ENCODE measurements at places on chromosomes 3 and 15.

- DNase-seq, result no peak
Measured at GRCh38 chr3:172591876-172592771, 68.9 kb upstream of the TNFSF10 start.

- no peak for DNase-seq
Measured at GRCh38 chr15:43095708-43096347, 10.0 kb downstream of the UBR1 start.

DNA sequence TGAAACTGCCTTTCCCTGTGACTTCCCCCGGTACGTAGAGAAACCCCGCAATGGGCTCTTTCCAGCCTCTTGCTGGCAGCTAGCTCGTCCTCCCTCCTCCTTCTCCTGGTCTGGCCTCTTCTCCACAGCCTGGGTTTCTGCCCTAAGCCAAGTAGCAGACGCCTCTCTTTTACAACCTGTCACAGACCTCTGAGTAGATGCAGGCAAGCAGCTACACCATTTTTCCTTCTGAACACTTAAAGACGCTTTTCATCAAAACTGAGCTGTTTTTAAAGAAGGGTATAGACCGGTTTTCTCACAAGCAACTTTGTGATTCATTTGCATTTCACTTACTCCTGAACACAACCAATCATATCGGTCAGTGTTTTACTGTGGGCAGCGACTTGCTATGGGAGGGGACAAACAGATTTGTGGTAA, 32.0 kb downstream of the ADAMTSL3 start:
- DNase-seq, result no peak

DNA sequence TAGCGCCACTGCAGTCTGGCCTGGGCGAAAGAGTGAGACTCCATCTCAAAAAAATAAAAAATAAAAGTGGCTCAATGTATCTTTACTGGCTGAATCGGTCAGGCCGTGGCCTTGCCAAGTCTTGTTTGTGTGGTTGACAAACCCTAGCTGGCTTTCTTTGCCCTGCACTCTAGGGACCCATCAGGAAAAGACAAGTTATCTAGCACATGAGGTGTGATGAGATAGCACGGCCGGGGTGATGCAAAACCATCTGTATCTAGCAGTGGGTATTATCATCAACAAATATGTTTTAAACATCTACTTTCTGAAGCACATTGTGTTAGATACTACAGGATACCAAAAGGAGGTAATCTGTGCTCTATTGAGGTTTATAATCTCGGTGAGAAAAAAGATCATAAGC, 3.9 kb upstream of the DPP8 start:
- no peak for DNase-seq

GRCh38 chr3:3998140-3998922, 199.1 kb downstream of the LRRN1 start:
- DNase-seq, result no peak

- DNase-seq, result peak; percentile 23
Measured at GRCh38 chr15:70974004-70974832, 81.6 kb downstream of the LRRC49 start.

- no peak for DNase-seq
Measured at GRCh38 chr3:21290557-21290956, 460.5 kb downstream of the ZNF385D start.

DNA sequence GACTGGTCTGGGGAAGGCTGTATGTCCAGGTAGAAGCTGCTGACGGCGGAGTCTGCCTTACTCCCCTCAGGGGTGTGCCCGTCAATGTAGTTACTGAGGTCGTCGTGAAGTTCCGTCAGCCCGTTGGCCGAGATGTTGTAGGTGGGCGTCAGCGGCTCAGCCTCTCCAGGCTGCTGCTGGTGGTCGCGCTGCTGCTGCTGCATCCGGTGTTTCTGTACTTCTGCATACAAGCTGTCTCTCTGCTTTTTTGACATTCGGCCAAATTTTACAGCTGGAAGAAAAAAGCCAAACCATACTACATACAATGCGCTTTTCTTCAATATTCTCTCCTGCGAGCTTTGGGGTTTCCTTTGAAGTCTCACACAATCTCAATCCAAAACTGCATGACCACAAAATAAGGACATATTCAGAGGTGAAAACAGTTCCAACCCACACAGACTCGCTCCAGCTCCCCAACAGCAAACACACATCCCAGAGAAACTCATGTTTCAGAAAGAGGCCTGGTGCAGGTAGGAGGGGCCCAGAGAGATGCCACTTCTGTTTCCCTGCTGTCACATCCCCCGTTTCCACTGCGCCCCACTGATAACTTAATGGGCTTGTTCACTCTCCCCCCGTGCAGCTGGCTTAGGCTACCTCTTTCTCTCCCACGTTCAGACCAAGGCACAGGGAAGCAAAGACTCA, 32.5 kb upstream of the ICE2 start:
- DNase-seq, result no peak

DNA sequence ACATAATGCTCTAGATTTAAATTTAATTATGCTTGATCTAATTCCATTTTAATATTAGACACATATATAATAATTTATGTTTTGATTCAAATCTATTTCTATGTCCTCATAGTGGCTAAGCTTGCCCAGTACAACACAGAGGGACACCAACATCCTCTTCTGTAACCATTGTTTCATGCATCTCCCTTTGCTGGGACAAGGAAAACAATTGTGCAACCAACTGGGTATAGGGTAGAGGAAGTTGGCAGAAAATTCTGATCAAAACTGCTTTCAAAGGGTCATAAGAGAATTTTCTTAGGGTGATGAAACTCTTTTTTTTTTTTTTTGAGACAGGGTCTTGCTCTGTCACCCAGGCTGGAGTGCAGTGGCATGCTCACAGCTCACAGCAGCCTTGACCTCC, 121.4 kb upstream of the SGO1 start:
- DNase-seq, result no peak

DNA sequence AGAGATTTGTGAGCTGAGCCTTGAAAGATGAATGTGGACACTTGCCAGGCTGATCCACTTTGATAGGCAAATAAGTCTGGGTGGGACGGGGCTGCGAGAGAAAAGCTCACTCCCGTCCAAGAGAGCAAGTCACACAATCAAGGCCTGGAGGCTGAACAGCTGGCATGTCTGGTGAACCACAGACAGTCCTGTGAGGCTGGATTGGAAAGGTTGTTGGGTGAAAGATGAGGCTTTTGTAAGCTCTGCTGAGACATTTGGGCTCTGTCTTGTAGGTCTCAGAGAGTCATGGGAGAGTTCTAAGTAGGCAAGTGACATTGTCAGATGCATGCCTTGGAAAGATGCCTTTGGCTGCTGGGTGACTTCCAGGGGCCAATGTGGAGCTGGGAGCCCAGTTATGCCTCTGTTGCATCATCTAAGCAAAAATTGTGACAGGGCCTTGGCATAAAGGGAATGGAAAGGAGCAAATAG, 38.5 kb downstream of the RPLP1 start:
- DNase-seq, result no peak

GRCh38 chr3:128439226-128439625, 27.5 kb downstream of the DNAJB8 start:
- peak; percentile 51 for DNase-seq

DNA sequence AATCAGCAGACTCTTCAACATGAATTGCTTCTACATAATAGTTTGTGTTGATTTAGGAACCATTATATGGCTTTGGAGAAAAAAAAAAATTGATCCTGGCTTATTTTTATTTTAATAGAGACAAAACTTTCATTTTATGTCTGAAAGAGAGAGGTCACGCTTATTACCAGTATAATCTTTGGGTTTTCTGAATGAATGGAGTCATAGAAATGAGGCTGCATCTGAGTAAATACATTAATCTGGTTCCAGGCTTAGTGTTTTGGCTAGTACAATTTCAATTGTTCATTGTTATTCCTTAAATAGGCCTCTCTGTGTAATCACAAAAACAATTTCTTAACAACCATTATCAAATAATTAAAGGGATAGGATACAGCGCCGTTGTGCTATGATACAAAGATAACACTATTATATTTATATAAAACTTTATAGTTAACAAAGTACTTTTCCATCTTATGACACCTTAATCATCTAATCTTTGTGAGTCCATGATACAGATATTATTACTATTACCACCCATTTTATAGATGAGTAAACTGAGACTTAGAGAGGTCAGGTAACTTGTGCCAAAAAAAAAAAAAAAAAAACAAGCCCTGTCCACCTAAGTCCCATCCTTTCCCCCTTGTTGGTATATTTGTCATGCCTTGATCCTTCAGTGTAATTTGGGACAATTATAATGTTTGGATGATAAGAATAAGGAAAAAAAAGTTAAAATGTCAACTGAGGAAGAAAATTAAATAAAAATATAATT, 41.8 kb upstream of the GOLM2 start:
- DNase-seq, result no peak

DNA sequence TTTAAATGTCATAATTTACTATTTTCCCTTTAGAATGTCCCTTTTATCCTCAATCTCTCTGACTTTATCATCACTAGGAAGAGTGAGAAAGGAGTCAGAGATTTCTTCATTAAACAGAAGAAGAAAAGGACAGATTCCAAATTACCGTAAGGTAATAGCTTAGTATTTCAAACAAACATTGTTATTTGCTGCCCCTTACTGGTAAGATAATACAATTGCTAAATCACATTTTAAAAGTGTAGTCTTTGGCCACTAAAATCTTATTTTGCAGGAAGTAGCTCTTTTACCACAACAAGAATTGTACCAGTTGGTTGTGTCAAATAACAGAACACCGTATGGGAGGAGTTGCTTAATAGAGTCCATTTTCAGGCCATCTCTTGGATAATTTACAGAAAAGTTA, 53.7 kb downstream of the CGGBP1 start:
- peak; percentile 25 for DNase-seq

- no peak for DNase-seq
Measured at GRCh38 chr3:102346897-102347296, 87.9 kb upstream of the ZPLD1 start.

GRCh38 chr15:70513819-70514218, 249.5 kb downstream of the UACA start:
- no peak for DNase-seq

- no peak for DNase-seq
Measured at GRCh38 chr15:57572468-57572867, 19.2 kb upstream of the MYZAP start.

DNA sequence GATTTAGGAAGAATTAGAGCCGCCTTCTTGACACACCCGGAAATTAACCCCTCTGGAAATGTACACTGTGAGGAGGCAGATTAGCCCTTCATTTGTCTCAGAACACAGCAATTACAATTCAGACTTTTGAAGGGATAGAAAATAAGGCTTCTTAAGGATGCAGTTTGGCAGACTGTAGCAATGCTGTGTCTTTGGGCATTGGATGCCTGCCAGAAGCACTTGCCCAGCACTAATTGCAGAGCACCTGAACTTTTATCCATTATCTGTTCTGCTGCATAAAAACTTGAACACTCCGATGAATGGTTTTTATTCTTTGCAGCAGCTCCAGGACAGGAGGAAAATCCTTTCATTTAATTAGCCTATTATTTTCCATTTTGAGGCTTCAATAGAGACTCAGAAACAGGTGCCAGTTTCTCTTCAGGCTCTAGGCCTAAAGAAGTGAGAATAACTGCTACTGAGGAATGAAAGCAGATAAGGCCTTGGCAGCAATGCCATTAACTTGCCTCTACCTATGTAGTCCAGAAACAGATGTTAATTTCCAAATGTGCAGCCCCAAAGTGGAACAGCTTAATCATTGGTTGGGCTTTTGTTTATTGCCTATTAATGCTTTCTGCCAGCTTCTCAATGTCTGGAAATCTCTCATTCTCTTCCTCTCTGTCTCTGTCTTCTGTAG, 418.5 kb downstream of the NSUN3 start:
- DNase-seq, result no peak

GRCh38 chr3:7536510-7536909, 675.6 kb downstream of the GRM7 start:
- no peak for DNase-seq

Data from HTR-8/SVneo (cell line).